NCI-H2171 treated with DMSO at 0.1 percent for 48 hours (cell line): ENCODE measurements at places on chromosomes 6 and 20.
A peak's percentile ranks its signal among the peaks of the same experiment; 100 is the strongest.

DNA sequence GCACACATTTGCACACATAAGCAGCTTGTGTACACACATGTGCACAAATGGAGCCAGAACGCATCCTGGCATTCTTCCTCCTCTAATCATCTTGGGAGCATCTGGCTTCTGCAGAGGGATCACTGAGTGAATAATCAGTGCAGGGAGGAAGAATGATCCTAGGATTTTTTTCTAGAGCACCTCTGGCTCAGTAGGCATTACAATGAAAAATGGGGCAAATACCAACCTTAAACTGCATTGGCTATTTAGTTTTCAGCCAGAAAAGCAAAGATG lies 205.7 kb upstream of the TCF21 start:
- DNase-seq = peak; percentile 39

- DNase-seq = no peak
These were observed 195.3 kb downstream of the MOXD1 start for GRCh38 chr6:132205946-132206345.

DNA sequence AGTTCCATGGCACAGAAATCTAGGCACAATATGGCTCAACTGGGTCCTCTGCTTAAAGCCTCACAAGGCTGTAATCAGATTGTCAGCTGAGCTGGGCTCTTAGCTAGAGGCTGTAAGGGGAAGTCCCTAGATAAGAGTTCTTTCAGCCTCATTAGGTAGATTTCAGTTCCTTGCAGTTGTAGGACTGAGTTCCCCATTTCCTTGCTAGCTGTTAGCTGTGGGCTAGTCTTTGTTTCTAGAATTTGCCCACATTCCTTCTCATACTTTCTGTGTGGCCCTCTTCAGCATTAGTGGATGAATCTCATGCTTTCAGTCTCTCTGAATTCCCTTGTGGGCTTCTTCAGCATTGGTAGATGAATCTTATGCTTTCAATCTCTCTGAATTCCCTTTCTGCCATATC lies 71.0 kb upstream of the MRAP2 start:
- no peak for DNase-seq

DNA sequence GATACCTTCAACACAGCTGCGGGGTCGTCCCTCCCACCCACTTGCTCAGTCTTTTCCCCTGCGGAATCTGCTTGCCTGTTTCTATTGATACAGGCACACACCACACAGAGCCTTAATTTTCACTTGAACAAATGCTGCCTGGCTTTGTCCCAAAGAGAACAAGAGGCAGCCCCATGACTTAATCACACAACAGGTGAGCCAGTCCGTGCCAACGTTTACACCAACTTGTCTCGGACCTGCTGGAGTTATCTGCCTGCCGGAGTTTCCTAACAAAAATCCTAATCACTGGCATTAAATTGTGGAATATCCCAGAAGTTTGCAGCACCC lies 186.8 kb upstream of the RREB1 start:
- DNase-seq = no peak
